Glomerular endothelial cell (primary cell): ENCODE measurements at places on chromosomes 1 and 21. TPM values are rescaled to one million over a fixed set of nuclear protein-coding genes. Genes with fewer than 3 reads are reported as not detected.

DNA sequence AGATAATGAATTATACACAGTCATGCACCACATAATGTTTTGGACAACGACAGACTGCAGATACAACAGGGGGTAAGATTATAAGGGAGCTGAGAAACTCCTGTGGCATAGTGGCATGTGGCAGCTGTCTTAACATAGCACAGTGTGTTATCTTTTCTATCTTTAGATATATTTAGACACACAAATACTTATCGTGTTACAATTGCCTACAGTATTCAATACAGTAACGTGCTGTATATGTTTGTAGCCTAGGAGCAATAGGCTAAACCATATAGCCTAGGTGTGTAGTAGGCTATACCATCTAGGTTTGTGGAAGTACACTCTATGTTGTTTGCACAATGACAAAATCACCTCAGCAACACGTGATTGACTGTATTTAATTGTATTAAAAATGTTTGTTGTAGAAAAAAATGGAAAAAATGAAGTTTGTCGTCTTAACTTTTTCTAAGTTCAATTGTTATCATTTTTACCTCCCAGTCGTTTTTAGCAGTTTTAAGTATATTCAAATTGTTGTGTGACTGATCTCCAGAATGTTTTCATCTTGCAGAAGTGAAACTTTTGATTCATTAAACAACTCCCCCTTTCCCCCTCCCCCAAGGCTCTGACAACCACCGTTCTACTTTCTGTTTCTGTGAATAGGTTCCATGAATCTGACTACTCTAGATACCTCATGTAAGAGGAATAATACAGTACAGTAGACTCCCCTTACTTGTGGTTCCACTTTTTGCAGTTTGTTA, 351.0 kb upstream of the B3GALT2 start:
- DNase-seq: no peak

GRCh38 chr1:40662864-40663263, 2.6 kb downstream of the RIMS3 start:
- no peak for DNase-seq

IL20 gene
- not detected in 2 replicates for total RNA-seq

GRCh38 chr1:90726425-90726985, 9.4 kb upstream of the BARHL2 start:
- DNase-seq: no peak

HSPB7 gene
- total RNA-seq: not detected in 2 replicates

DNA sequence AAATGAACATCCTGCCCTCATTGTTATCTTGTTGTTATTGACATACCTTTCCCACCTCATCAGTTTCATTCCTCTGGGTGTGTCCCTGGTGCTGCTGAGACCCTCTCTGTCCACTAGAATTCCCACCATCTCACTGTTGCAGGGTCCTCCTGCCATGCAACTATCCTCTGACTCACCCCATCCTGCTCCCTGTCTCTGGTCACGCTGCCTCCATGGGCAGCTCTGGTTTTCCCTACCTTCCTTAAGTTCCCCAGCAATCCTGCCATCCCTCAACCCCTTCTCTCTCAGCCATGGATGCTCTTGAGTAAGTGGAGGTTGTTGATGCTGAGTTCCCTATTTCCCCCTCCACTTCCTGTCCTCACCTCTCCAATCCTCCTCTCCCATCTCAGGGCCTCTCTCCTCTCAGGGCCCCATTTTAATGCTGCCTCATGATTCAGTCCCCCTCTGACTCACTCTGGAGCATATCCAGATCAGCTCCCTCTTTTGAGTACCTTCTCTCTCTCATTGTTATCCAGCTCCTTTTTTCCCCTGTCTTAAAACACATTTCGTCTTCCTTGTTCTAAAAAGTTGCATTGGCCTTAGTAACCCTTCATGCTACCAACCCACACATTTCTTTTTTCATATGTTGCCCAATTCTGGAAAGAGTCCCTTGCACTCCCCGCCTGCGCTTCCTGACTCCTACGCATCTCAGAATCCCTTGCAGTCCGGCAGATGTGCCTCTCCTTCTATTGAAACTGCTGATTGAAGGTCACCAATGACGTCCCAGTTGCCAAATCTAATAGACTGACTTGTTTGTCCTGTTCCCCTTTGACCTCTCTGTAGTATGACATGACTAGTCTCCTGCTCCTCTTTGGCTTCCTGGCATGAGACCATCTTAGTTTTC, 92.0 kb downstream of the CNIH3 start:
- no peak for DNase-seq

DNA sequence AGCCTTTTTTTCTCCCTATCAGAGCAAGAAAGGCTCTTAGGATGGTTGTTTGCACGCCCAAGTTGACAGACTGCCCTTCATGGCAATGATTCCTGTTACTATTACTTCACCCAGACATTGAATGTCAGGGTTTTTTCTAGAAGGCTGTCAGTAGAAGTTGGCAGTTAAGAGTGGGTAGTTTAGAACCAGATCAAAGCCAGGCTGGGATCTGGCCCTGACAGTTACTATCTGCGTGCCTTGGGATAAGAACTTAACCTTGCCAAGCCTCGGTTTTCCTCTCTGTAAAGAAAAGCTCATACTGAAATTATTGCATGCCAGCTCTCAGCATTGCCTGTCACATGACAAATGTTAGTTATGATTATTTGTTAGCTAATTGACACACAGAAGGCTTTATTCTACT, 58.7 kb upstream of the PPP2R5A start:
- DNase-seq: no peak

PCSK9 gene
- total RNA-seq: 0.97 and 2.6 TPM in 2 replicates

- no peak for DNase-seq
Observed at GRCh38 chr21:39881661-39882060, 14.4 kb downstream of the PCP4 start.

- DNase-seq: no peak
Observed at GRCh38 chr1:24191860-24192259, 4.8 kb upstream of the IFNLR1 start.

DNA sequence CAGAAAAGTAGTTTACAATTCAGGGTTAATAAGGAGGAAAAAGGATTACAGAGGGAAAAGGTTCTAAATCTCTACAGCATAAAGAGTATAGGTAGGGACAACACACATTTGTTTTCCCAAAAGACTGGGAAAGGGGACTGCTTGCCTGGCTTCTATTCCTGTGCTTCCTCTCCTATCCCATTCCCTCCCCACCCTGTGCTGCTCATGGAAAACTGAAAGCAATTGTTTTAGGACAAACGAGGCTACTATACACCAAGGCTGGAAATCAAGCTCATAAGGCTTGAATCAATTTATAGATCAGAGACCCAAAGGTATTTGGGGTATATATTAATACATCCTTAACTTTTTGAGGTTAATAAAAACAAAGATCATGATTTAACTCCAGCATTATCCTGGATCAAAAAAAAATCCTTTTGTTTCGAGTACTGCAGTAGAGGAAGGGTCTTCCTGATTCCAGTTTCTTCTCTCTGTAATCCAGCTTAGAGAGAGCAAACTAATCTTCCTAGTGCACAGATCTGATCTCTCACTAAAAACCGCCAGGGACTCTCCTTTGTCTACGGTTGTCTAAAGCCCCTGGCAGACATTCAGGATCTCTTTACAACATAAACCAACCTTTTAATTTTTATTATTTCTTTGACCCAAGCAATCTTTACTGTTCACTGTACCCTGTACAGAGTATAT, 37.4 kb upstream of the A3GALT2 start:
- DNase-seq: no peak

DNA sequence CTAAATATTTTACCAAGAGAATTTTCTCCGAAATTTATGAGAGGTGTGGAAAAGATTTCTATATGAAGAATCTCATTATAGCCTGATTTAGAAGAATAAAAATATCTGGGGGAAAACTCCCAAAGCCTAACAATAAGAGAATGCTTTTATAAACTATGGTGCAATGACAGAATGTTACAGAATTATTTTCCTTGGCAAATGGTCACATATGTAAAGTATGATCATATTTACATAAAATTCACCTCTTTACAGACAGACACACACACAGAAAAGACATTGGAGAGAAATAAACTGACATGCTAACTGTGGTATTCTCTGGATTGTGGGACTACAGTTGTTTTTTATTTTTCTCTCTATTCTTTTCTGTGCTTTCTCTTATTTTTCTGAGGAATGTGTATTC, 226.3 kb upstream of the USP24 start:
- no peak for DNase-seq

DNA sequence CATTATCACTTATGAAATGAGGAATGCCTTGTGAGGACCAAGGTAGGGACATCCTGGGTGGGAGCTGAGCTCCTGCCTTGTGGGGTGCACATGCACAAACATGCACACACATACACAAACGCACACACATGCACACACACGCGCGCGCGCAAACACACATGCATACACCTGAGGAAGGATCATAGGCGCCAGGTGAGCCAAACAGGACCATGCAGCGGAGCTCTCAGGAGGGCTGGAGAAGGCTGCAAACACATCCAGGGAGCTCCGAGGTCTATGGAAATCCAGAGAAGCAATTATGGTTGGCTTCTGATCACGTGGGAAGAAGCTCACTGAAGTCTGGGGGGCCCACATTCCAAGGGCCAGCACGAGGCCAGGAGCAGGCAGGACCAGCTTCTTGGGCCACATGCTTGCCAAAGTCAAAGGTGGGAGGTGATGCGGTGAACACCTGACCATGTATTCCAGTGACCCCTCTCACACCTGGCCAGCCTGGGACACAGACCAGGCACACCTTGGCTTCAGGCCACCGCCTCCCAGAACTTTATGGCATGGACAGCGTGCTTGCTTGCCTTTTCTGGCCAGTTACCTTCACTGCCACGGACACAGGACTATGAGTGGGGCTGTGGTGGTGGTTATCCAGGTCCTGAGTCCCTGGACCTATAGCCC, 13.6 kb downstream of the GPR137B start:
- DNase-seq: no peak

IFNLR1 gene
- 0.39 and 0.41 TPM in 2 replicates for total RNA-seq

DNA sequence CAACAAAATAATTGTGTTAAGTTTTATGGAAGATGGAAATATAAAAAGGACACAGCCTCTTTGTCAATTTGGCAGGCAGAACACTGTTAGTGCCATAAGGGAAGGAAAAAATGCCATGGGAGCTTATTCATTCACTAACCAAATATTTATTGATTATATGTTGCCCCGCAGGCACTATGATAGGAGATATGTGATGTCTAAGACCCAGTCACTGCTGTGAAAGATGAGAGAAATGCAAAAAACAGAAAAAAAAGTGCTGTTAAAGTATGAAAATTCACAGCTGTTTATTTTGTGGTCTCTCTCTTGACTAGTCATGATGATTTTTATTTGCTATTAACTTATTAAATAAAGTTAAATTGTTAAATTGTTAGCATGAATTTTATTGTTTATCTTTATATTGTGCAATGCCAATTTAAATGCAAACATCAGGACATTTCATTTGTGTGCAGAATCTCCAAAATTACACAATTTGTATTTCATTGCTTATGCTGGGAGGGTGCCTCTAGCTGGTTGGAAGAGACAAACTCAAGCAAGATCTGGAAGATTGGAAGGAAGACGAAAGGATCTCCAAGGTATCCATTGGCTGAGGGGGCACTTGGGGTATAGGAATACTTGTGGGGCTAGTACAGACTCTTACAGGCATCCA, 17.8 kb upstream of the PTGFR start:
- no peak for DNase-seq

- DNase-seq: no peak
Observed at GRCh38 chr1:44377925-44378784, 23.1 kb upstream of the ERI3 start.

CD52 gene
- not detected in 2 replicates for total RNA-seq

GREM2 gene
- not detected in 2 replicates for total RNA-seq

BRDT gene
- not detected in 2 replicates for total RNA-seq
